ENCODE measurements at places on chromosomes 1 and 21.
A peak's percentile ranks its signal among the peaks of the same experiment; 100 is the strongest.

- no peak for DNase-seq
These were observed 7.2 kb downstream of the CAP1 start for GRCh38 chr1:40047769-40048168.

DNA sequence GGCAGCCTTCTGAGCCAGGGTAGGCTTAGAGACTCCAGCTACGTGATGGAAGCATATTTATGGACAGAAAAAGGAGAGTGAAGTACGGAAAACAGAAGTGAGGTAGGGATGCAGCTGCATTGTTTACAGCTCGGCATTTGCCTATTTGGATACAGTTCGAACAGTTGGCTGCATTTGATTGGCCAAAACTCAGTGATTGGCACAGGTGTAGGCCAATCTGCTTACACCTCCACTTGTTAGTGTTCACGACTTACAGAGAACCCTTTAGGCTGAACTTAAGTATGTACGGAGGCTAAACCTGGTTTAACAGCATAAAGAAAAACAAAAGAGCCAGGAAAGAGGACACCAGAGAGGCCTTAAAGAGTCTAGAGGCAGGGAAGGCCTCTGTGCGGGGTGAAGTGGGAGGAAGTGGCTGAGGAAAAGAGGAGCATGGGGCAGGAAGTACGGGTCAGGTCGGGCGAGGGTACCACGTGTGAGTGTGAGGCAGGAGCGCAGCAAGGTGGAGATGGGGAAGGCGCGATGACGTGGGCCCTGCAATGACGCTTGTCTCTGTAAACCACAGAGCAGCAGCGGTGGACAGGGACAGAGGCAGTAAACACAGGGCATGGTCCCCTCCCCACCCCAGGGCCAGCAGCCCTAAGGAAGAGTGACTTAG lies 32.0 kb downstream of the RSPH1 start:
- peak; percentile 41 for DNase-seq

- no peak for DNase-seq
These were observed 697.6 kb upstream of the CXADR start for GRCh38 chr21:16815243-16815642.

DNA sequence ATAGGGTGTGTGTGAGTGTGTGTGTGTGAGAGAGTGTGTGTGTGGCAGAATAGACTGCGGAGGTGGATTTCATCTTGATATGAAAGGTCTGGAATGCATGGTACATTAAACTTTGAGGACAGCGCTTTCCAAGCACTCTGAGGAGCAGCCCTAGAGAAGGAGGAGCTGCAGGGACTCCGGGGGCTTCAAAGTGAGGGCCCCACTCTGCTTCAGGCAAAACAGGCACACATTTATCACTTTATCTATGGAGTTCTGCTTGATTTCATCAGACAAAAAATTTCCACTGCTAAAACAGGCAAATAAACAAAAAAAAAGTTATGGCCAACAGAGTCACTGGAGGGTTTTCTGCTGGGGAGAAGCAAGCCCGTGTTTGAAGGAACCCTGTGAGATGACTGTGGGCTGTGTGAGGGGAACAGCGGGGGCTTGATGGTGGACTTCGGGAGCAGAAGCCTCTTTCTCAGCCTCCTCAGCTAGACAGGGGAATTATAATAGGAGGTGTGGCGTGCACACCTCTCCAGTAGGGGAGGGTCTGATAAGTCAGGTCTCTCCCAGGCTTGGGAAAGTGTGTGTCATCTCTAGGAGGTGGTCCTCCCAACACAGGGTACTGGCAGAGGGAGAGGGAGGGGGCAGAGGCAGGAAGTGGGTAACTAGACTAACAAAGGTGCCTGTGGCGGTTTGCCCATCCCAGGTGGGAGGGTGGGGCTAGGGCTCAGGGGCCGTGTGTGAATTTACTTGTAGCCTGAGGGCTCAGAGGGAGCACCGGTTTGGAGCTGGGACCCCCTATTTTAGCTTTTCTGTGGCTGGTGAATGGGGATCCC lies 18.3 kb upstream of the HDAC1 start:
- DNase-seq = no peak

GRCh38 chr1:199064971-199065370 lies 426.1 kb downstream of the PTPRC start:
- no peak for DNase-seq

DNA sequence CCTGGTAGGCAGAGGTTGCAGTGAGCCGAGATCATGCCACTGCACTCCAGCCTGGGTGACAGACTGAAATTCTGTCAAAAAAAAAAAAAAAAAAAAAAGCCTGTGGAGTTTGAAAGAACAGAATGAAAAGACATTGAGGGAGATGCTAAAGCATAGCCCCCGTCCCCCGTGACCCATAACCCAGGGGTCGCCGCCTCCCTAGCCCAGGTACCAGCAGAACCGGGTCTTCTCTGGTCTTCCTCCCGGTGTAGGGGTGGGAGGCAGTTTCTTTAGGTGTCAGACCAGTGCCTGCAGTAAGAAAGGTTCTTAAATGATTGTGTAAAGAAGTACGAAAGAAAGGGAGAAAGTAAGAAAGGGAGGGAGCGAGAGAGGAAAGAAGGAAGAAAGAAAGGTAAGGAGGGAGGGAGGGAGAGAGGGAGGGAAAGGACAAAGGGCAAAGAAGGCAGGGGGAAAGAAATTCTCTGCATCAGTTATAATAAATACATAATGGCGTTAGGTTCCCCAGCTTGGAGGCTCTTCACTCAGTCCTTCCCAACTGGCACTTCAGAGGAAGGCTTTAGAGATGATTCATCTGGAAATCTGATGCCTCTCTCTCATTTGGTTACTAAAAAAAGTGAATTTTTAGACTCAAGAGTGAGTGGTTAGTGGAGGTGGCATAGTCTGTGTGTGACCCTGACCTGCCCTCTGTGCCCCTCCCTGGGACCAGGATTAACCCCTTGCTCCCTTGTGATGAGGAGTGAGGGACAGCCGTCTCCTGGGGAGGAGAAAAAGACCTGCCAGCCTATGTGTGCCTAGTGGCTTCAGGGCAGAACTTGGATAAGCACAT lies 1.1 kb downstream of the IL24 start:
- no peak for DNase-seq

GRCh38 chr1:47672622-47673021 lies 234.8 kb downstream of the FOXD2 start:
- no peak for DNase-seq

GRCh38 chr1:119286587-119287181 lies 81.9 kb upstream of the HAO2 start:
- no peak for DNase-seq

DNA sequence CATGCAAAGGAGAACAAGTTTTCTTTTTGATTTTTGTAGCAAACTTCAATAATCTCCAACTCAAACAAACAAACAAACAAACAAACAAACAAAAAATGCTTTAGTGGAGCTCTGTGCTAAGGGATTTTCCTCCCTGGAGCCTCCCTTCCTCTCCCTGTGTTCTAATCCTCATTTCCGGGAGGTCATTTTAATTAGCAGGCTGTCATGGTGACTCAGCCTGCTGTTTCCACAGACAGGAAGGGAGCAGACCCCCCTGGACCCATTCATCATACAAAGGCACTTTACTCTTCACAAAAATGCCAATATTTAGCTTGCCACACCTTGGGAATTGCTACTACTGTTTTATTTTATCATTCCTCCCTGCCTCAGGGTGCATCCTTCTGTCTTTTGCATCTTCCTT lies 61.0 kb upstream of the SPATA6 start:
- no peak for DNase-seq

GRCh38 chr1:19936061-19936750 lies 12.8 kb upstream of the PLA2G2E start:
- DNase-seq = no peak

GRCh38 chr1:59092126-59092525 lies 204.8 kb upstream of the FGGY start:
- DNase-seq = peak; percentile 71

DNA sequence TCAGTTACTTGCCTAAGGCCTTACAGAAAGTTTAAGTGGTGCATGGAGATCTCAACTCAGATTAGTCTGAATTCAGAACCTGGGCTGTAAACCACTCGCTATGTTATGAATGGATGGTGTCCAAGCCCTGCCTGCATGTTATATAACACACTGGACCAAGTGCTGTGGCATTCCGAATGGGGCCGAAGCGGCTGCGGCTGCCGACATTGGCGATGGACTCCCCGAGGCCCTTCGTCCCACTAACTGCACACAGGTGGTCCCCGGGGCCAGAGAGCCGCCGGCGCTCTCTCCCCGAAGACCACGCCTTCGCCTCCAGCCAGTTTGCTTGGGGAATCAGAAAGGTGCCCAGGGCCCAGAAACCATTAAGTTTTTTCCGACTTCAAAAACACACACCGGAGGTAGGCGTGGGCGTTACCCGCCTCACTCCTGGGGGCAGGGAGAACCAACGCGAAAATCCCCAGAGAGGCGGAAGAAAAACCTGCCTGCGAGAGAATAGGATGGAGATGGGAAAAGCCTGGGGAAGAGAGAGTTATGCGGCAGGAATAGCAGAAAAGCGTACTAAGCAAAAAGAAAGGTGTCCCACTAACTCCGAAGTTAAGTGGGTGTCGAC lies 579 bp upstream of the TENT5C start:
- peak; percentile 70 for DNase-seq

GRCh38 chr1:148158341-148159003 lies 6.4 kb upstream of the NBPF11 start:
- DNase-seq = no peak

- no peak for DNase-seq
These were observed 49.8 kb downstream of the DDR2 start for GRCh38 chr1:162682013-162682419.

DNA sequence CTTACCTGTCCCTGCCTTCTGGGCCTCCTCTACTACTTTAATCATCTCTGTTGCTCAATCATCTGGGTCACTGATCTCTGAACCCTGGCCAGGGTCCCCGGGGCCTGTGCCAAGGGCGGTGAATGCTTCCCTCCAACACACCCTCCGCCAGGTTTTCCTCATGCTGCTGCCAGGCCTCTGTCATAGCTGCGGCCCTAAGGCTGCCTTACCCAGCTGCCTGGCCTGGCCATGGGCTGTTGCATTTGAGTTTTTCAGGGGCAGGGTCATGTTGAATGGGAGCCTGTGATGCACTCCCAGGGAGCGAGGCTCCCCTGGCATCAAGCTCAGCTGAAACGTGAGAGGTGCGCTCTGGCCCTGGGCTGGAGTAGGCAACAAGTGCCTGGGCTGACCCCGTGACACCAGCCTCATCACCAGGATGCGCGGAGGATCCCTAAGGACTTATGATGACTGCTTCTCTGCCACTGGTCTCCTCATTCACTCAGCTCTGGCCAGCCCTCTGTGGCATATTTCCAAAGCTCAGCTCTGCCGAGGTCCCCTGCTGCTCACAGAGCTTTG lies 7.6 kb downstream of the EDN2 start:
- no peak for DNase-seq

DNA sequence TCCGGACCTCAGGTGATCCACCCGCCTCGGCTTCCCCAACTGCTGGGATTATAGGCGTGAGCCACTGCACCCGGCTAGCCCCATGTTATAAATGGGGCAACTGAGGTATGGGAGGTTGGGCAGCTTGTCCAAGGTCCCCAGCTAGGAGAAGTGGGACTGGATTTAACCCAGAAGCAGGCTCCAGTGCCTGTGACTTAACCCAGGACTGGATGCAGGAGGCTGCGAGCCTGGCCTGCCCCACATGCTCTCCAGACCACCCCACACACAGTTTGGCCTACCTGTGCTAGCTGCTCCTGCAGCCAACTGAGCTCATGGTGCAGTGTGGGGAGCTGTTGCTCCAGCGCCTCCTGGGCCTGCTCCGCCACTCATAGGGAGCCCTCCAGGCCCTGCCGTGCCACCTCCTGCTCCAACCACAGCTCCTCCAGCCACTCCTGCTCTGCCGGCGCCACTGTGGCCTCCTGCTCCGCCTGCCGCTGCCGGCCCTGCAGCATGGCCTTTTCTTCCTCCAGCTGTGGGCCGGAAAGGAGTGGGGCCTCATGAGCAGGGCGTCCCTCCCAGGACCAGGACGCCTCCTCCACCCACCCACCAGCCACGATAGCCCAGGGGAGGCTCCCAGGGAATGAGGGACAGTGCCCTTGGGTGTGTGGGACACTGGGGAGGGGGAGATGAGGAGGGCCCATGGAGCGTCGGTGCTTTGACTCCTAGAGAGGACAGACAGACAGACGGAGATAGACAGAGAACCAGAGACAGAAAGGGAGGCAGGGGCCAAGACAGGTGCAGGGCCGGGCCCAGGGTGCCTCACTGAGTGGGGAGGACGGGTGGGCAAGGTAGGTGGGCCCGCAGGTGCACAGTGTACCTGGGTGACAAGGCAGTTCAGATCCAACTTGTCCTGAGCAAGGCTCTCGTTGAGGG lies 12.4 kb upstream of the NBPF1 start:
- no peak for DNase-seq

DNA sequence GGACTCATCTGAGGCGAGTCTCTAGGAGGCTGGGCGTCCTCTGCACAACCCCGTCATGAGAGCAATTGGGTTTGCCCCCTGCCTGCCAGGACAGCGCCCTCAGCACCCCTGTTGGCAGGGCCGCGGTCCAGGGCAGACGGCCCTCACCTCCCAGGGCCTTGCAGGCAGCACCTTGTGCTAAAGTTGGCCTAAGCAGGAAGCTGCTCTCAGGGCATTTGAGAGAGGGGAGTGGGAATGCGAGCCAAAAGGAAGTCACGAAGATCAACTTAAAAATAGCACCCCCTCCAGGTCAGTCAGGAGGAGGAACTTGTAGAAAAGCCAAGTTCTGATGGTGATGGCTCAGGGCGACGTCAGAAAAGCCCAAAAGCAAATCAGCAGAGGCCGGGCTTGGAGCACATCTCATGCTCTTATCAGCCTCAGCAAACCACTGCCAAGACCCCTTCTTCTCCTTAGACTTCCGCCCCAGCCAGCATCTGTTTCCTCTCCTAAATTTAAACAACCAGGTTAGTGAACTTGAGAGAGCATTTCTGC lies 12.6 kb upstream of the ADORA3 start:
- no peak for DNase-seq

DNA sequence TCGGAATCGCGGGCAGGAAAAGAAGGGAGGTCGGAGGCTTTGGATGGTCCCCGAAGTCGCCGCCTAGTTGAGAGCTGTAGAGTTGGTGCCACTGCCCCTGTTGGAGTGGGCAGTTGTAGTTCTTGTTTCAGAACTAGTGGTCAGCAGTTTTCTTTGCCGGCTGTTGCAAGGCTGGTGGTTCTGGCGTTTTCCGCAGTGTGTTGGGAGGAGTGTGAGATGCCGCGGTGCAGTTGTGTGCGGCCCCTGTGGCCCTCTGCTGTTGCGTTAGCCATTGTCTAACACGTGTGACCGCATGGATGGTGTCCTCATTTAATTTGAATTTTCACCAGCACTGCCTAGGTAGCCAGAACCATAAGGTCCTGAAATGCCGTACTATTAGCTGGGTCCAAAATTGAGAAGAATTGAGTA lies 1.4 kb downstream of the ARF1 start:
- peak; percentile 42 for DNase-seq

- DNase-seq = no peak
These were observed 5.7 kb upstream of the MOB3C start for GRCh38 chr1:46622344-46622743.

DNA sequence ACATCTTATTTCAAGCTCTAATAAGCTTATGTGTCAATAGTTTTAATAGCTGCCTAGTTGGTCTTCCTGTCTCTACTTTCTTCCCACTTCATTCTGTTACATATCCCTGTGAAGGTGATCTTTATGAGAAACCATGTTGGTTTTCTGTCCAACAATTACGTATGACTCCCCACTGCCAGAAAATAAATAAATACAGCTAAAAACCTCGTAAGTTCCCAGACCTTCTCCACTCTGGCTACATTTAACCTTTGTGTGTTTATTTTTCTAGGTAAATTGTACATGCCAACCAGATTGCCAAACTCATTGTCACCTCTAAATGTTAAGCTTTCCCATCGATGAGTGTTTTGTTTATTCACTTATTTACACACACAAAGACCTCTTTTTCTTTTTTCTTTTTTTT lies 147.2 kb downstream of the CRB1 start:
- no peak for DNase-seq

GRCh38 chr1:87400813-87401212 lies 72.1 kb downstream of the LMO4 start:
- no peak for DNase-seq

Data from trophoblast cell (in vitro differentiated cells and primary cell).